Tongue (tissue), 3 donors: ENCODE measurements at places on chromosomes 6 and 20. TPM values are rescaled to one million over a fixed set of nuclear protein-coding genes. Genes with fewer than 3 reads are reported as not detected.

The PSMG4 gene
- total RNA-seq: 11.9 TPM

The ALDH8A1 gene
- total RNA-seq: not detected

The SIGLEC1 gene
- 2.2 TPM for total RNA-seq

The TP53TG5 gene
- total RNA-seq: not detected

The PNPLA1 gene
- total RNA-seq: not detected

The SCUBE3 gene
- 1.3 TPM for total RNA-seq

The IYD gene
- total RNA-seq: not detected

The LY6G5C gene
- not detected for total RNA-seq

The SLC16A10 gene
- 32.2 TPM for total RNA-seq

The TUBB1 gene
- 1.8 TPM for total RNA-seq

The OR2B6 gene
- total RNA-seq: not detected

The PI3 gene
- total RNA-seq: not detected

The RTN4IP1 gene
- 9.9 TPM for total RNA-seq

The PROKR2 gene
- total RNA-seq: not detected

The MYT1 gene
- total RNA-seq: 0.31 TPM

The ELOVL2 gene
- 1.4 TPM for total RNA-seq

The C6orf132 gene
- 8.5 TPM for total RNA-seq

The CNKSR3 gene
- total RNA-seq: 14.8 TPM

The TFAP2A gene
- total RNA-seq: 6.7 TPM

The STK35 gene
- total RNA-seq: 18.8 TPM

The LST1 gene
- 1.5 TPM for total RNA-seq

The RSPO3 gene
- total RNA-seq: 1.2 TPM

The CPXM1 gene
- 32.1 TPM for total RNA-seq

The FOXS1 gene
- 3.6 TPM for total RNA-seq

The HIVEP1 gene
- total RNA-seq: 28.2 TPM

The FOXQ1 gene
- 6.4 TPM for total RNA-seq

The TFAP2C gene
- total RNA-seq: 9.2 TPM

The PCMT1 gene
- 165 TPM for total RNA-seq

The SLC32A1 gene
- not detected for total RNA-seq

The REM1 gene
- total RNA-seq: 4.5 TPM

The RAB44 gene
- 0.62 TPM for total RNA-seq
